ENCODE measurements at places on chromosomes 6 and 20.
A peak's percentile ranks its signal among the peaks of the same experiment; 100 is the strongest.

DNA sequence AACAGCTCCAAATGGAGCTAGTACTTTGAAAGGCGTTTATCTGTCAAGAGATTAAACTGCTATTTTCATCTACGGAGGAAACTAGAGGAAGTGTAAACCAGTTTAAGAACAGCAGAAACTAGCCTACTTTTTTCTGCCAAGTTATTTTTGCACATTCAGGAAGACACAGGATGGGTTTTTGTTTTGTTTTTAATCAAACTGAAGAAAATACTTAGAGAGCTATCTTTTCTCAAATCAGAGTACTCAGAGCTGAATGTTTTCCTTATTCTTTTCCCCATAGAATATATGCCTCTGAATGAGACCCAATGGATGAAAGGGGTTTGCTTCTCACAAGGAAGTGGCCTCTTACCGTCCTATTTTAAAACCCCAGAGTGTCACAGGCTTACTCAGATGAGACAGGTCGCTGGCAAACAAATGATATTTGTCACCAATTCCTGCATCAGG is 538.5 kb downstream of the CD83 start:
- no peak for DNase-seq

GRCh38 chr6:170279426-170279825 is 11.5 kb downstream of the DLL1 start:
- no peak for DNase-seq

DNA sequence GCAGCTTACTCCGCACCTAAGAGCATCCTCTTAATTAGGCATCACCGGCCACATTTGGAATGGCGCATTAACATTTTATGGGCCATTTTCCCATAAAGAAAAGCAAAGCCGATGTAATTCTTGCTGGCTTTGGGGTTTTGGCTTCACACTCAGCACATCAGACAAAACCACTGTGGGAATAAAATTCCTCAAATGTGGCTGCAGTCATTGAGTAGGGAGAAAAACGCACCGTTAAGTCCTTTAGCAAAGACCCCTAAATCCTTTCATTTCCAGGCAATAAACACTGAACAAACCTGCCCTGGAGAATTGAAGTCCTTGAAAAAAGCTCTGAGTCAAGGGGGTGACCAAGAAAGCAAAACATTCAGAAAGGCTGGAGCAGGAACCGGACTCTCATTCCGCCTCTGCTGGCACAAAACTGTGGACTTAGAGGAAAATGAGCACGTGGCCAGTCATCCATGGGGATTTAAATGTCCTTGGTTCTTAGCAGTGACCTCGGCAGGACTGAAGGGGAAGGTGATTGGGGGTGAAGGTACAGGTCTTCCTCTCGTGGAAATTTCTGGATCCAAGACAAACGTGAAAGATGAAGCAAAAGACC is 102.9 kb downstream of the CDH4 start:
- no peak for DNase-seq

- no peak for DNase-seq
Observed at GRCh38 chr6:164105705-164106104, 691.2 kb downstream of the QKI start.

DNA sequence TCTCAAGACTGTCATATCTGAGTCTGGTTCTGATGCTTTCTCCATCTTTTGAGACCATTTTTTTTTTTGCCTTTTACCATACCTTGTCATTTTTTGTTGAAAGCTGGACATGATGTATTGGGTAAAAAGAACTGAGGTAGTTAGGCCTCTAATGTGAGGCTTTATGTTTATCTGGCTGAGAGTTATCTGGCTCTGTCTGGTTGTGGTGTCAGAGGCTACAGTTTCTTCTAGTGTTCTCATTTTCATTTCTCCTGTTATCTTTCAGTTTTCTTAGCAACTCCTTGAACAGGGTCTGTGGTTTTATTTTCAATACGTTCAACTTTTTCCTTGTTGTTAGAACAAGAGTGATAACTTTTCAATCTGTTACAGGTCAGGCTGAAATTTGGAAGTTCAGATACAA is 49.2 kb upstream of the ATXN1 start:
- DNase-seq = no peak

- no peak for DNase-seq
Observed at GRCh38 chr20:61730631-61731362, 334.9 kb downstream of the TAF4 start.

- DNase-seq = no peak
Observed at GRCh38 chr6:170162011-170162774, 128.7 kb downstream of the DLL1 start.

- DNase-seq = peak; percentile 43
Observed at GRCh38 chr6:28589234-28589956, 63.7 kb downstream of the GPX5 start.

DNA sequence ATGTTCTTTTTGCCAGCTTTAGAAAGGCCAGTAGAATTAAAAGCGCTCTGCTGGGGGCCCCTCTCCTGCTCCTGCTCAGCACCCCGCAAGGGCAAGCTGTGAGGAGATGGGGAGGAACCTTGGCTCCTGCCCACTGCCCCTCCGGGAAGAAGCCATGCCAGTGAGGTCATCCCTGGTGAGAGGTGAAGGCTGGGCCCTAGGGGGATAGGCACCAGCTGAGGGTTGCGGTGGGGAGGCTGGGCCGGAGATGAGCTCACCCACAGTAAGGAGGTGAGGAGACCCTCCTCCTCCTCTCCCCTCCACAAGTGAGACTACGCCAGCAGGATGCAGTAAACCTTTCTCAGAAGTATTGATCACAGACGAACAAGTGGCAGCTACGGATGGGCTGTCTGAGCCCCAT is 32.1 kb downstream of the LRFN2 start:
- no peak for DNase-seq

DNA sequence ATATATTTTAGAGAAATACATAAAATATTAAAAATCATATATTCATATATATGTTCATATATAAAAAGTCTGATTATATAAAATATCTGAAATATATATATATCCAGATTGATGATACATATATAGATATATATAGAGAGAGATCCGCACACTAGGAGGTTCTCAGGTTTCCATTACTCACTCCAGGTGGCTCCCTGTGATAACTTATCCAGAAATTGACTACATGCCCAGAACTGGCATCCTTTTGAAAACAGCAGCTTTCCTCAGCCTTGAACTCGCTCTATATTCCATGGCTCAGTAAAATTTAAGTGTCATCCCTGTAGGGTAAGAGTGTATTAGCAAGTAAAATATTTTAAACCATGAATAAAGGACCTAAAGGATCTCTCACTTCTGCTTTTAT is 206.8 kb downstream of the TINAG start:
- DNase-seq = peak; percentile 54

Measured in DMS53 (cell line).